ENCODE measurements at places on chromosomes 11 and 22.

DNA sequence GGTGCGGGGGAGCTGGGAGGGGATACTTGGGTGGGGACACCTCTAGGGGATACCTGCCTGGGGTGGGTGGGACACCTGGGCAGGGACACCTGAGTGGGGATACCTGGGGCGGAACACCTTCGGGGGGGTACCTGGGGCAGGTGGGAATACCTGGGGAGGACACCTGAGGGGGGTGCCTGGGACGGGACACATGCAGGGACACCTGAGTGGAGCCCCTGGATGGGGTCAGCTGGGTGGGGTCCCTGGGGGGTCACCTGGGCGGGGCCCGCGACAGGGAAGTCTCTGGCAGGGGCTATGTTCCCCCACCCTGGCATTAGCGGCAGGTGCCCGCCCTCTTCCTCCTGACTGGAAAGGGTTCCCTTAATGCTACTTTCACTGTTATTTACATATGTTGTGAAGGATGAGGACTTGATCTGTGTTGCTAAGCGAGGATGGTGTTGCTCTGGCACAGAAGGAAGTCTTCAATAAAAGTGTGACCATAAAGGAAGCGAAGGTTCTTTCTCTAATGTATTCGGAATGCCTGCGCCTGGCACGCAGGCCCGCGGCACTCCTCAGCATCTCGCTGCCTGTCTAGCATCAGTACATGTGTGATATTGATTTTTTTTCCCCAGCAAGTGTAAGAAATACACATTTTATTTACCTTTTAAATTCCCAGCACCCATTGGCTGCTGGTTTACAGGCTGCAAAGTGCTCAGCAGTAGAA is 801.7 kb downstream of the BRD1 start:
- DNase-seq = no peak

GRCh38 chr11:133947321-133947756 is 9.4 kb downstream of the IGSF9B start:
- DNase-seq = no peak

- no peak for DNase-seq
These were observed 82.6 kb downstream of the MN1 start for GRCh38 chr22:27719036-27719347.

DNA sequence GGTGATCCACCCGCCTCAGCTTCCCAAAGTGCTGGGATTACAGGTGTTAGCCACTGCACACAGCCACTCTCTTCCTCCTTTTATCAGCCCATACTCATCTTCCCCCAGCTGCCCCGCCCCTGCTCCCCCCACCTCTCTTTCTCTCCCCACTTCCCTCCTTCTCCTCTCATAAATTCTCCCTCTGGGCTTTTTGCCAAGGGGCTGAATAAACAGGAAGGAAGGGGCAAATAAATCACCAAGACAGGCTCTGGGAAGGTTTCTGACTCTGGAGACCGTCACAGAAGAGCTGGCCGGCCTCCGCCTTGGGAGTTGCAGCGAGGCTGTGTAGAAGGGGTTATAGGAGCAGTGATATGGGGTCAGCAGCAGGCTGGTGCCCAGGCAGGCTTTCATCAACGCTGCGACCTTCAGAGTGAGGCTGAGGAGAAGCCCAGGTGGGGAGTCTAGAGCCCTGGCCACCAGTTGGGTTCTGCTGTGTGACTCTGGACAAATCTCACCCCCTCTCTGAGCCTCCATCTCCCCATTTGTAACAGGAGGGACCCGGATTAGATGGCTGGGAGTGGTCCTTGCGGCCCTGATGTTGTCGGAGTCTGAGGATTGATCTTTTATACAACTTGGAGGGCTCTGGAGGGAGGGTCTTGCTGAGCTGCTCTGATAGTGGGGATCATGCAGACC is 62.6 kb upstream of the RASD2 start:
- peak; percentile 57 for DNase-seq

- no peak for DNase-seq
These were observed 17.7 kb downstream of the JAML start for GRCh38 chr11:118207079-118207478.
